Small intestine (tissue), 16 donors: ENCODE measurements at places on chromosomes 6 and 20. TPM values are rescaled to one million over a fixed set of nuclear protein-coding genes. Genes with fewer than 3 reads are reported as not detected.
A peak's percentile ranks its signal among the peaks of the same experiment; 100 is the strongest.

- peaks cover 2% of the 10 kb centered on the region for H3K27me3 ChIP-seq
- H3K36me3 ChIP-seq: no peaks in the 10 kb centered on the region
- no peak overlapping the region for H3K27ac ChIP-seq
Observed at GRCh38 chr6:105204331-105204730, 24.5 kb upstream of the POPDC3 start.

GRCh38 chr20:24949756-24950127 is 673 bp downstream of the CST7 start:
- DNase-seq: no peak
- H3K27ac ChIP-seq: peak overlapping the region; percentile 65
- H3K4me3 ChIP-seq: no peak overlapping the region
- no peaks in the 10 kb centered on the region for H3K27me3 ChIP-seq

- H3K27ac ChIP-seq: peak overlapping the region; percentile 98
- peak overlapping the region; percentile 51 for H3K4me3 ChIP-seq
- no peaks in the 10 kb centered on the region for H3K4me1 ChIP-seq
- no peaks in the 10 kb centered on the region for H3K27me3 ChIP-seq
- peak; percentile 95 for DNase-seq
Observed at GRCh38 chr6:37171970-37172812, 2.2 kb downstream of the PIM1 start.

DNA sequence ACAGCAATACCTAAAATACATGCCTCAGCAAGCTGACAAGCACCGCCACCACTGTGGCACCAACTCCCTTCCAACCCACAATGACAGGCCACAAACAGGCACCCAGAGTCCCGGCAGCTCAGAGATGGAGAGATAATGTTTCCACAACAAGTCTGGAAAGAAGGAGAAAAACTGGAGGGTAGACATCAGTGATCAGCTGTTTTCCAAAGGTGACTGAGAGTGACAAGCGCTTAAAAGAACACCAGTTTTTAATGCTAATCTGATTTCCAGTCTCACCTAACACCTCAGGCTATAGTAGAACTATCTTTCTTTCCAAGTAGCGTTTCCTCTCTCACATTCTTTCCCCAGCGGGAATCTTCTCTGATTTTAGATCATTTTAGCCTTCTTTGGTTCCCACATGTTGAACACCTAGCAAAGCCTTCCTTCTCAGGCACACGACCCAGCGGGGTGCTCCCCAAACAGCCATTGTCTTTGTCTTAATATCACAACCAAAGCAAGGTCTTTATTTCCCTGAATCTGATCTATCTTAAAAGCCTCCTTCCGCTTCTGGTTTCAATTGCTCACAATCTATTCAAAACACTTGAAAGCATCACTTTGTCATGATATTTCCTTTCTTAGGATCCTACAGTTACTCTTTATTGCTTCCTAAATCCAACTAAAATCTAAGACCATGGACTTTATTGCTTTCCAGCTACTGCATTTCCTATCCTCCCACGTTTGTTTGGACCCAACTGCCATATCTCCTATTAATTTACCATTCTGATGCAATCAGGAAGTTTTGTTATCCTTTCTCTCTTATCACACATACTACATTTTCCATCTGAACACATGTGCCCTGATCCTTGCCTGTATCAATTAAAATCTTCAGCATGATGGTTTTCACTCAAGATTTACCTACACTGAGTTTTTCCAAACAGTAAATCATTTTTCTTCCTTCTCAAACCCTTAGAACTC is 282.7 kb downstream of the ADGB start:
- peaks cover 3% of the 10 kb centered on the region for H3K4me1 ChIP-seq
- no peak for DNase-seq
- no peak overlapping the region for H3K4me3 ChIP-seq
- H3K27ac ChIP-seq: no peak overlapping the region
- H3K27me3 ChIP-seq: no peaks in the 10 kb centered on the region

- H3K27me3 ChIP-seq: no peaks in the 10 kb centered on the region
- no peaks in the 10 kb centered on the region for H3K4me1 ChIP-seq
- no peaks in the 10 kb centered on the region for H3K36me3 ChIP-seq
- no peak overlapping the region for H3K4me3 ChIP-seq
- no peak for DNase-seq
- H3K27ac ChIP-seq: no peak overlapping the region
Observed at GRCh38 chr6:97820400-97820799, 537.4 kb upstream of the MMS22L start.

DNA sequence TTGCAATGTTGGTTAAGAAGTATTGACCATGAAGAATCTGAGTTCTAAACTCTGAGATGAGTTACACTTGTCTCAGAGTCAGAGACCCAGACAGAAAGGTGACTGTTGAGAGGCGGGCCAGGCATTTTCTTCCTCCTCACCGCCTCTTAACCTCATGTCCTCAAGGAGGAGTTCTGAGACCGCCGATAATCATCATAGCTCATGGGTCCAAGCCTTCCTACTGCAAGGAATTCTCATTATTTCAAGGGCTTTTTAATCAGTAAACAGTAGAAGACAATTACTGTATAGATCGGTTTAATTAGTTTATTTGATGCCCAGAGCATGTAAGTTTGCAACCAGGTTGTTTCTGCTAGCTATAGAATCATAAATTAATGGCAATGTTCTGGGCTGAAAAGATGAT is 382.4 kb upstream of the MMS22L start:
- H3K27me3 ChIP-seq: no peaks in the 10 kb centered on the region
- H3K36me3 ChIP-seq: no peaks in the 10 kb centered on the region
- no peaks in the 10 kb centered on the region for H3K4me1 ChIP-seq

KIF25 gene
- polyA plus RNA-seq: 0.16 TPM

TFAP2A gene
- not detected for polyA plus RNA-seq

PLTP gene
- 2.0 TPM for polyA plus RNA-seq

MLIP gene
- 0.44 TPM for polyA plus RNA-seq
